ENCODE measurements at places on chromosomes 4 and X. TPM values are rescaled to one million over a fixed set of nuclear protein-coding genes. Genes with fewer than 3 reads are reported as not detected.

DNA sequence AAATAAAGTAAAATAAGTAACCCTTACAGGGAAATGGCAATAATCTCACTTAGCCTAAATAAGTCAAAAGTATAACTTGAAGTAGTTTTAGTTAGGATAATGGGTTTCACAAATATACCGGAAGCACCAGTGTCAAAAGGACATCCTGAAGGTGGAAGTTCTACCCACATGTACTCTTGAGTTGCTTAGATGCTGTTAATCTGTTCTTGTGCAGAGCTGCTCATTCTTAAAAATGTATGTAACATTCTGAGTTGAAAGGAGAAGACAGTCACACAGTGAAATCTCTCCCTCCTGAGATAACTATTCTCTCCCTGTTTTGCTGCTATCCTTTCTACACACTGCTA lies 11.2 kb upstream of the CCNG2 start:
- no peak for DNase-seq

- DNase-seq = no peak
Observed at GRCh38 chr4:160485071-160485687, 1382.3 kb downstream of the RAPGEF2 start.

DNA sequence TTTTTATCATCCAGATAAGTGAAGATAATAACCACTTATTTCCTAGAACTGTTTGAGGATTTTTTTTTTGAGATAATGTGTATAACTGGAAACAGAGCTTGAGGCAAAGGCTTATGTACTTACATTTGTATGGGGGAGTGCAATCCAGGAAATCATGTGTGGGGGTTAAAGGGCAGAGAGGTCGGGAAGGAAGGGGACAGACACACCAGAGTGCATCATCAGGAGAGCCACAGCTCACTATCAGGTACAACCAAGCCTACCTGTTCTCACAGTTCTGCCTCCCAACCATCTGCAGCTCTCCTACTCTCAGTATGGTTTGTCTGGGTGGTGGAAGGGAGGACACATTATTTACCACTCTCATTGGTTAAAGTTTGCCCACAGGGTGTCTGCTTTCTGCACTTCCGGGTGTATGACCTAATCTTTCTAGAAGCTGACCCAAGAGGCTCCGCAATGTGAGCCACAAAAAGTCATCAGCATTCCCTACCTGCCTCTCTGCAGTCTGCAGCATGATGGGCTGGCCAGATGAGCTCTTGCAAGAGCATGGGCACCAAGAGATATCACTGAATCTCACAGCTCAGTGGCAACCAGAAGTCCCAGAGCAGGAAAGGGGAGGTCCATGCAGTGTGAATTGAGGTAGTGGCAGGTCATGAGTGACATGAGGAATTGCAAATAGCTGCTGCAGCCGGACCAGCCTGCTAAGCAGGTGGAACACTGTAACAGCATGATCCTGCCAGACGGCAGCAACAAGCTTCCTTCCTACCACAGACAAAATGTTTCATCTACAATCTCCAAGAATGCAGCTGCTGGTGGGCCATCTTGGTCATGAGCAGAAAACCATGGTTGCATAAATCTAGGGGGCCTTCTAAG lies 36.9 kb upstream of the SPRY1 start:
- DNase-seq = no peak

DNA sequence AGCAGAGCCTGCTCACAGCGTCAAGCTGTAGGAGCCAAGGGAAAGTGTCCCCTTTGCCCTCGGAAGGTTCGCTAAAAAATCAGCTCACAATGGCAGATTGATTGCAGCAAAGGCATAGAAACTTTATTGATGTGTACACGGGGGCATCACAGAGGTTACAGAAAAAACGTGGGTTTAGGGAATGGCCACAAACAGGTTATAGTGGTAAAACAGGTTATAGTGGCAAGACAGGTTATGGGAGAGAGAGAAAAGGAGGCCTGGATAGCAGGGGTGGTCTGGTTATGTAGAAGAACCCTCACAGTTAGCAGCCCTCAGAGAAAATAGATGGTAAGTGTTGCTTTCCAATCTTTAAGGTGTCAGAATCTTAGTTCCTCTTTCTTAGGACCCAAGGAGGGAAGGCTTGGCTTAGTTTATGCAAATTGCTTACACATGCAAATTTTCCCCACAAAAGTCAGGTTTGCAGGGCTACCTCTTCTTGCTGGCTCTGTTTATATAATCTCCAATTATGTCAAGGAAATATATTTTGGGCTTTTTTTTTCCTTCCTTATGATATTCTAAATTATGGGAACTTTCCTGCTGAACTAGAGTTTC lies 113.7 kb downstream of the BMP15 start:
- no peak for DNase-seq

- no peak for DNase-seq
Observed at GRCh38 chrX:24097741-24098260, 43.0 kb downstream of the EIF2S3 start.

- DNase-seq = no peak
Observed at GRCh38 chrX:38699696-38700095, 101.6 kb upstream of the MID1IP1 start.

DNA sequence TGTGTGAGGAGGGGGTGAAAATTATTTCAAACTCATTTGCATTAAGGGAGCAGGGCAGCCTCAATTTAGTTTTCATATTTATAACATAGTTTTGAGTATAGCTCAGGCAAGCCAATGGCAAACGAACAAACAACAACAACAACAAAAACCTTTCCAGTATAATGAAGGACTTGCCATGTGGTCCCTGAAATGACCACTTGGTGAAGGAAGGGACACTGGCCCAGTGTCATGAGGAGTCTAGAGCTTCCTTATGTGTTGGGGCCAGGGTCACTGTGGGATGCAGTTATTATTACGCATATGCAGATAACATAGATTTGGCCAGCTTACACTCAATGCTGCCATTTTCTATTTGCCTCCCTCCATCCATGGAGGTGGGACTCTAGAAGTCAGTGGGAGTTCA lies 23.3 kb downstream of the NKX3-2 start:
- no peak for DNase-seq

DNA sequence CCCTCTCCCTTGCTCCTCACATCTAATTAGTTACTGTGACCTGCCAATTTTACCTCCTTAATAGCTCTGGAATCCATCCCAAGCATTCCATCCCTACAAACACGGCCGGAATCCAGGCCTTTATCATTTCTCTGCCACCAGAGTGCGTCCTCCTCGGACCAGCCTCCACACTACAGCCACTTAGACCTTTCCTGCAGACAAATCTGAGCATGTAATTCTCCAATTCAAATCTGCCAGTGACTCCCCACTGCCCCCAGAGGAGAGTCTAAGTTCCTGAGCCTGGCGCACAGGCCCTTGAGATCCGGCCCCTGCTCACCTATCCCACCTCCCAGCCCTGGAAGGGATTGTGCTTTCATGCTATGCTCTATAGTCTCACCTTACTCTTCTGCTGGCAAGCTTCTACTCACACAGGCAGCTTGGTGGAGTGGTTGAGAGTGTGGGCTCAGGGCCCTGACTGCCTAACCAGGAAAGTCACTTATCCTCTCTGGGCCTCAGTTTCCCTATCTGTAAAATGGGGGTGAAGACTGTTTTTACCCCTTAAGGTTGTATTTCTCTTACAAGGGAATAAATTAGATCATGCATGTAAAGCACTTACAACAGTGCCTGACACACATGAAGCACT lies 31.2 kb downstream of the PJA1 start:
- DNase-seq = no peak

- DNase-seq = no peak
Observed at GRCh38 chr4:55834086-55834795, 14.7 kb downstream of the EXOC1L start.

DNA sequence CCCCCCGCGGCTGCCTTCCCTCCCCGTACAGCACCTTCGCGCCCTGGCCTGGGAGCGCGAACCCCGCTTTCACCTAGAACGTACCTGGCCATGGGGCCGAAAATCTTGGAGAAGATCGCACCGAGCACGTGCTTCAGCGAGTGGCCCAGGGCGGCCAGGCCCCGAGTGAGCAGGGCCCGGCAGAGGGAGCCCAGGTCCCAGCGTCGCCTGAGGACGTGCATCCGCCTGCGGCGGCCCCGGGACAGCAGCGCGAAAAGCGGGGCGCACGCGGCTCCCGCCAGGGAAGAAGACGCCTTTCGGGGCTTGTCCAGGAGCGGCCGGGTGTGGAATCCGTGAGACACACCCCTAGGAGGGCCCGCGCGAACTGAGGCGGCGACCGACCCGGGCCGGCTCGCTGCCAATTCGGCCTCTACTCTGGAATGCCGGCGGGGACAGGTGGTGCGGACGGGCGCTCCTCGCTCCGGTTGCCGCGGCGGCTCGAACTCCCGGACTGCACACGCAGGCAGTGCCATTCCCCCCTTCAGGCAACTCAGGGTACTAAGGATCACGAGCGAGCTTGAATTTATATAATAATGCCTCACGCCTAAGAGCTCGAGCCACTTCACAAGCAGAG lies at the start of gene HS6ST2:
TSS of gene HS6ST2 (minus strand) at position 539 of the 613 bp plus-strand sequence.
- no peak for DNase-seq

- DNase-seq = no peak
Observed at GRCh38 chr4:122643257-122643656, 22.4 kb upstream of the IL21 start.

- DNase-seq = no peak
Observed at GRCh38 chr4:137627739-137628460, 95.6 kb upstream of the PCDH18 start.

Gene RPS6KA6
- total RNA-seq = 8.5 TPM

Gene SMIM10
- total RNA-seq = 14.6 TPM

Gene HHIP
- total RNA-seq = 0.54 TPM
